Kidney (tissue), 22 donors: ENCODE measurements at places on chromosomes 6 and 20. TPM values are rescaled to one million over a fixed set of nuclear protein-coding genes. Genes with fewer than 3 reads are reported as not detected.

The RTF2 gene
- total RNA-seq, result 75.1 TPM

GRCh38 chr20:1402149-1402548 is 9.3 kb upstream of the FKBP1A start:
- DNase-seq, result no peak

DNA sequence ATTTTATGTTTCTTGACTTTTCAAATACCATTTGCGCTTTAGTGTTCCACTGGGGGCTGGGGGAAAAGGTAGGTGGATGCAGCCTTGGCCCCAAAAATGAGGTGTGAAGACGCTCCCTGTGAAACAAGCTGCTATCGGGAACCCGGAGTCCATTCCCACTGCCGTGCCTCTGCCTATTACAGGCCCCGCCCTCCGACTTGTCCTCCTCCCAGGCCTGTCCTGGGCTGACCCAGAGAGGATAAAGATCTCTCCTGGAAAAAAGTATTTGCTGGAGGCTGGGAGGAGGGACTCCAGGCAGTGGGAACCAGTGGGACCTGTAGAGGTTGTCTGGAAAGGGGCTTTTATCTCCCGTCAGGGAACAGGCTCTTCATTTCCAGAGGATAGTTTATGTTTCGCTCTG is 215.0 kb downstream of the SLC24A3 start:
- no peak for DNase-seq

The BANF2 gene
- not detected for total RNA-seq

- DNase-seq, result no peak
Measured at GRCh38 chr20:19071446-19071725, 141.1 kb upstream of the SLC24A3 start.

DNA sequence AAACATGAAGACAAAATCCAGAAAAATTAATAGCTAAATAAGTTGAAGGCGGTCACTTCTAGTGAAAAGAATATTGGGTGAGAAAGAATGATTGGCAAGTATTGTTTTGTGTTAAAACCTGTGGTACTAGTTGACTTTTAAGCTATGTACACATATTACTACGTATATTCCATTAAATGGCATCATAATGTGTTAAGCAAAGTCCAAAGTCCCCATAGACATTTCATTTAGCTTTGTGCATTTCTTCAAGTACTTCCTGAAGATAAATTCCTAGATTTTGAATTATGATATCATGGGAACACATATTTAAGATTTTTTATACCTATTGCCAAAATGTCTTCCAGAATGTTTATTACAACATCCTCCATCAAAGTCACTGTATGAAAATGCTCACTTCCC is 272.7 kb upstream of the IRAK1BP1 start:
- no peak for DNase-seq

DNA sequence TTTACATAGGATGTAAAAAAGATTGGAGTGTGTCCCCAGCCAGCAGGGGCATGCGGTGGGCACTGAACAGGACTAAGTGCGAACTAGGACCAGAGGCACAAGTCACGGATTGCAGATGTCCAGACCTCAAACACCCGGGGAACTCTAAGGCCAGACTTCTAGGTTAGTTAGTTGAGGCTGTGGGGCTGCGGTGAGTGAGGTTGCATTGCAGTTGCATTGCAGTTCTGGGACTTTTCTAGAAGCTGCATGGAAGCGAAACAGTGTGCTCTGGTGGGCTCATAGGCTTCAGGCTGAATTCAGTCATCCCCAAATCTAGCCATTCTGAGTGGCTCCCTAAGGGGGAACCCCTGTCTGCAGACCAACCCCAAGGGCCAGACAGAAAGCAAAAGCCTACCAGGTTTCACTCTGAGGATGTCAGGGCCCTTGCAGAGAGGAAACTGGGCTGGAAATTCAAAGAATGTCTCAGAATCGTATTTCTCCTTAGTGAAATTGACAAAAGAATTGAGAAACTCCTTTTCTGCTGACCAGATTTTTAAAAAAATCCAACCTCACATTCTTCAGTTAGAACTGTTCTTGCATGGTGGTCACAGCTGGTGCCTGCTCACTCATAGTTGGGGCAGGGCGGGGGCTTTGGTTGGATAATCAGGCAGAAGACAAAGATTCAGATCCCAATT is 182.8 kb downstream of the ZDHHC14 start:
- DNase-seq, result no peak

DNA sequence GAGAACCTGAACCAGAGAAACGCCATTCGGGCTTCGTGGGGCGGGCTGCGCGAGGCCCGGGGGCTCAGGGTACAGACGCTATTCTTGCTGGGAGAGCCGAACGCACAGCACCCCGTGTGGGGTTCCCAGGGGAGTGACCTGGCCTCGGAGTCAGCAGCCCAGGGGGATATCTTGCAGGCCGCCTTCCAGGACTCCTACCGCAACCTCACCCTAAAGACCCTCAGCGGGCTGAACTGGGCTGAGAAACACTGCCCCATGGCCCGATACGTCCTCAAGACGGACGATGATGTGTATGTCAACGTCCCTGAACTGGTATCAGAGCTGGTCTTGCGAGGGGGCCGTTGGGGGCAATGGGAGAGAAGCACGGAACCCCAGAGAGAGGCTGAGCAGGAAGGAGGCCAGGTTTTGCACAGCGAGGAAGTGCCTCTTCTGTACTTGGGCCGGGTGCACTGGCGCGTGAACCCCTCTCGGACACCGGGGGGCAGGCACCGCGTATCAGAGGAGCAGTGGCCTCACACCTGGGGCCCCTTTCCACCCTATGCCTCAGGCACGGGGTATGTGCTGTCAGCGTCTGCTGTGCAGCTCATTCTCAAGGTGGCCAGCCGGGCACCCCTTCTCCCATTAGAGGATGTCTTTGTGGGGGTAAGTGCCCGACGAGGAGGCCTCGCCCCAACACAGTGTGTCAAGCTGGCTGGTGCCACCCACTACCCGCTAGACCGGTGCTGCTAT is 904 bp downstream of the B3GALT4 start:
- DNase-seq, result no peak

The LATS1 gene
- total RNA-seq, result 32.4 TPM

- peak; percentile 61 for DNase-seq
Measured at GRCh38 chr20:44646023-44646640, 5.4 kb downstream of the ADA start.

DNA sequence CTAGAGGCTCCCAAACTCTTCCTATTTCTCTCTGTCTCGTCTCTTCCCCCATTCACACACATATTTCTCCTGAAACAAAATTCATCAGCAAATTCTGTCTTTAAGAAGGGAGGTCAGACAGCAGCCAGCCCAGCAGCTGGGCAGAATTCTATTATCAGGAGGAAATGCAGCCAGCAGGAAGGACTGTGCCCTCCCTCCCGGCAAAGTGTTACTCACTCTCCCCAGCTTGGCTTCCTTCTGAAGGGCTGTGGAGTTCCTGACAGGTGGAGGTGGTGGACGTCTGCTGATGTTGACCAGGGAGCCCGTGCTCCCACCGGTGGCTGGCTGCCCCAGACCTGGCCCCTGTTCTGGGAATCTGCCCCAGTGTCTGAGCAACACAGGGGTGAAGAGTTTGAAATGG is 37.3 kb downstream of the KCNB1 start:
- no peak for DNase-seq

DNA sequence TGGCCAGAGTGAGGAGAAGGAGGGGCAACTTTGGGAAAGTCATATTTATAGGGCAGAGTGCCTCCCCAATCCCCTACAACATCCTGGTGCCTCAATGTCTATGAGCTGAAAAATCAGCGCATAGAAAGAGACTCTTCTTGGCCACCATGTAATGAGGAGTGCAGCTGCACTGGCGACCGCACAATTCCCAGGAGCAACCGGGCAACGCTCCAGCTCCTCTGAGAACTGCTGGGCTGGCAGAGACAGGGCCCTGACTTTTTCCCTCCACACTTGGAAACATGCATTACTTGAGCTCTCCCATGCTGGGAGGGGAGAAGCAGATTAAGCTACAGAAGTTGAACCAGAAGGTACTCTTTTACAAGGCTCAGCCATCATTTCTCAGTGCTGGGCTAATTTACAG is 31.4 kb upstream of the MARCKS start:
- DNase-seq, result no peak

DNA sequence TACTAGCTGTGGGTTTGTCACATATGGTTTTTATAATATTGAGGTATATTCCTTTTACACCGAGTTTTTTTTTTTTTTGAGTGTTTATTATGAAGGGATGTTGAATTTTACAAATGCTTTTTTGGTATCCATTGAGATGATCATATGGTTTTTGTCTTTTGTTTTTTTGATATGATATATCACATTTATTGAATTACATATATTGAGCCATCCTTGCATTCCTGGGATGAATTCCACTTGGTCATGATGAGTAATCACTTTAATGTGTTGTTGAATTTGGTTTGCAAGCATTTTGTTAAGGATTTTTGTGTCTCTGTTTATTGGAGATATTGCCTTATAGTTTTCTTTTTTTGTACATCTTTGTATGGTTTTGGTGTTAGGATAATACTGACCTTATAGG is 3.3 kb upstream of the ZNF337 start:
- DNase-seq, result no peak

The DNAH8 gene
- total RNA-seq, result 0.50 TPM

- DNase-seq, result no peak
Measured at GRCh38 chr6:136087986-136088385, 162.1 kb downstream of the MTFR2 start.

- no peak for DNase-seq
Measured at GRCh38 chr20:51639206-51639832, 96.8 kb upstream of the NFATC2 start.

The TGM2 gene
- 611 TPM for total RNA-seq

The STXBP5 gene
- total RNA-seq, result 13.6 TPM

DNA sequence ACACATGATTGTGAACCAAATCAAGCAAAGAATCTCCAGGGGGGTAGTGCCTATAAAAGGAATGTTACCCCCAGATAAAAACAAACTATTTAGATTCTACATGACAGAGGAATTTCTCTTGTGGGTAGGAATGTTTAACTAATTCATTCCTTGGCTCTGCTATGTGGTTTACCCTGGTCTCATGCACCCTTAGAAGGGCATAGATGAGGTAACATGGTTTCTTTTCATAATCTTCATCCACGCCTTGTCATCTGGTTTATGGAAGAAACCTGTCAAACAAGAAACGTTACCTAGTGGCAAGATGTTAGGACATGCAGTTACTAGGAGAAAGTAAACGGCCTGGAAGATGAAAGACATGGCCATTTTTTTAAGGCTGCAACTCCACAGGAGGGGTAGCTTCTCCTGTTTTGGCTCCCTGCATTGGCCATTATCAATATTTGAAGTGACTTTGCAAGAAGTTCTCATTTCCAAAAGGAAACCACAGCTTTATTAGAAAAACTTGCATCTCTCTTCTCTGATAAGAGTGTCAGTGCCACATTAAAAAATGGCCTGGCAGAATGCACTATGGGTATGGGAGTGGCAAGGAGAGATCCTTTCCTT is 45.5 kb downstream of the STX11 start:
- no peak for DNase-seq

The CST2 gene
- total RNA-seq, result not detected

The C6orf141 gene
- total RNA-seq, result 2.2 TPM

DNA sequence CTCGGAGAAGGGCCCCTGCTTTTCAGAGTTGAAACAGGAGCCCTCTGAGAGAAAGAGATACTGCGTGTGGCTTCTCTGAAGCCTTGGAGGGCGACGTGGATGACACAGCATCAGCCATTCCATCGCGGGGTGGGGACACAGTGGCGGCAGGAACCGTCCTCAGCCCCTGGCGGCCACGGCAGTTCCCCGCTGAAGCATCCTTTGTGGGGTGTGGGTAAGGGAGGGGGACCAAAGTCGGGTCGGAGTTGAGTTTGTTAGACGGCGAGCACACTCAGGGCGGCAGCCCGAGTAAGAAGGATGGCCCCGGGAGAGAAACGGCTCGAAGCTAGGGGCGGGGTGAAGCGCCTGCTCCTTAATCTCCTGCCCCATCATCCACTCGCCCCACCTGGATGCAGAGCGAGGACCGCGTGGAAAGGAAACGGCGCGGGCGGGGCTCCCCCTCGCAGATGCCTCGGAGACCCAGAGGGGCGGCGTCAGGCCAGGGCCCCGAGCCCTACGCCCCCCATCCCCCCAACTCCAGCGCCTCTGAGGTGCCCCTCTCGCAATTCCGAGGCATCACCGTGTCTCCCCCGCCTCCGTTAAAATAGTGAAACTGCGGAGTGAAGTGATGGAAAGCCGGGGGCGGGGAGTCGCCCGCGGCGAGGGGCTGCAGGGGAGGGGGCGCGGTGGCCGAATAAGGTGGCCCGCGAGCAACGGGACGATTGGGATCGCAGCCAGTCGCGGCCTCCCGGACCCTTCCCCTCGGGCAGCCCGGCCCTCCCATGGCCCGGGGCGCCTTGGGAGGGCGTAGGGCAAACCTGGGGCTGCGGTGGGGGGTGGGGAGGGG is 796 bp upstream of the RREB1 start:
- peak; percentile 58 for DNase-seq

GRCh38 chr6:28496099-28496779 is 19.4 kb downstream of the GPX6 start:
- DNase-seq, result no peak

The HLA-E gene
- total RNA-seq, result 525 TPM

The SIRPB2 gene
- total RNA-seq, result 8.2 TPM

The ME1 gene
- total RNA-seq, result 3.3 TPM

DNA sequence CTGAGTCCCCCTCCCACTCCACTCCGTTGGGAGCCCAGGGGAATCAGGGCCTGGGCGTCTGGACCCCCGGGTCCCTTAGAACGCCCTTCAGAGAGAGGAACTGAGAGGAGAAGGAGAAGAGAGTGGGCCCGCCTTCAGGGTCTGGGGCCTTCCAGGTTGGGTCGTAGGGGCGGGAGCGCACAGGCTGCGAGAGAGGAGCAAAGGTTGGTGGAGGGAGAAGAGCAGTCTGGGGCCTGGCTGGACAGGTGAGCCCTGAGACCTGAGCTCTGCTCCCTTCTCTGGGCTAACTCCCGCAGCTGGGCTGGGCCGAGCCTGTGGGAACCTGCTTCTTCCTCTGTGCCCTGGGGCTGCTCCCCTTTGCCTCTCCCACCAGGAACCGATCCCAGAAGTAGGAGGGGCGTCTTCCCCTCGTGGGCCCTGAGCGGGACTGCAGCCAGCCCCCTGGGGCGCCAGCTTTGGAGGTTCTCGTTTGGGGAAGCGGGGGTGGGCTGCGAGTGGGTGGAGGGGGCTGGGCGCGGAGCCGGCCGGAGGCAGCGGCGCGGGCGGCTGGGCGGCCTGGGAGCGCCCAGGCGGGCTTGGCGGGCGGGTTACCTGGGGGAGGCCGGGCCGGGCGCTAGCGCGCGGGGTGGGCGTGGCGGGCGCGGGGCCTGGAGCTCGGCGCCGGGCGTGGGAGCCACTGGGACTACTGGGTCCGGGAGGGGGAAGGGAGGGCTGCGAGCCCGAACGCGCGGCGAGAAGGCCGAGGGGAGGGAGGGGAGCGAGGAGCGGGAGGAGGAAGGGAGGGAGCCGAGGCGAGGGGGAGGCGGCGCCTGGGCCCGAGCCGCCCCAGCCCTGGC is at the start of gene DDR1:
Gene DDR1, plus strand, starts transcription at position 835 of the 836 bp plus-strand sequence. CDS start 4,211 bp downstream, outside the sequence.
- DNase-seq, result peak; percentile 93

GRCh38 chr6:135867332-135867731 is 15.8 kb downstream of the PDE7B start:
- DNase-seq, result no peak

DNA sequence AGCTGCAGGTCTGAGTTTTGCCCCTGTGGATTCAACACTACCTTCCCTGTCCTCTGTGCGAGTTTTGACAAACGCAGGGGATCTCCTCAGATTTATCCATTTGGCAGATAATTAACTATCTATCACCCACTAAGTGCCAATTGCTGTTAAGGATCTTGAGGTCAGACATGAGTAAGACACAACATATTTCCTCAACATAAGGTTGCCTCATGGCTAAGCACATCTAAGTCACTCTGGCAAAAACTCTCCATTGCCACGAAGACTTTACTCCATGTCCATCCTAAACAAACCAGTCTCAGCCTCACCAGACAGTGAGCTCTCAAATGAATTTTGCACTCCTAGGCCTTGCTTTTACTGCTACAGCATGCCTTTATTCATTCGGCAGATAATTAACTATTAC is 408.4 kb downstream of the MAFB start:
- no peak for DNase-seq

The TMC2 gene
- total RNA-seq, result not detected

The ARG1 gene
- total RNA-seq, result not detected
